Left renal pelvis (tissue), 4 donors: ENCODE measurements at places on chromosomes 1 and 21. TPM values are rescaled to one million over a fixed set of nuclear protein-coding genes. Genes with fewer than 3 reads are reported as not detected.
A peak's percentile ranks its signal among the peaks of the same experiment; 100 is the strongest.

GRCh38 chr21:43596616-43597015, 62.7 kb downstream of the HSF2BP start:
- DNase-seq = no peak

DNA sequence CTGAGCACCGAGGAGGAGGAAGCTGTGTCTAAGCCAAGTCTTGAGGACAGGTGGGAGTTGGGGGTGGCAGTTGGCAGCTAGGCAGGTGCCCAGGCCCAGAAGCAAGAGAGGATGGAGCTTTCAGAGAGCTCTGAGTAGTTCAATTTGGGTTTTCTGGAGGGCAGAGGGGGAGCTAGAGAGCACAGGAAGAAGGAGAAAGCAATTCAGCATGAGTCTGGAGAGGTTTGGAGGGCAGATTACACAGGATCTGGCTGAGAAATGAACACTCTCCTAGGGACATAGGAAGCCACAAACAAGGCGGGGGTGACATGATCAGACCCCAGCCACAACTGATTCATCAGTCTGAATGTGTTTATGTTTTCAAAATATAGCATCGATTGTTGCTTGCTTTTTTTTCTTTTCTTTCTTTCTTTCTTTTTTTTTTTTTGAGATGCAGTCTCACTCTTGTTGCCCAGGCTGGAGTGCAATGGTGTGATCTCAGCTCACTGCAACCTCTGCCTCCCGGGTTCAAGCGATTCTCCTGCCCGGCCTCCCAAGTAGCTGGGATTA, 23.8 kb downstream of the PTPRF start:
- no peak for DNase-seq

- DNase-seq = no peak
Measured at GRCh38 chr1:79575424-79575823, 568.9 kb upstream of the ADGRL4 start.

DNA sequence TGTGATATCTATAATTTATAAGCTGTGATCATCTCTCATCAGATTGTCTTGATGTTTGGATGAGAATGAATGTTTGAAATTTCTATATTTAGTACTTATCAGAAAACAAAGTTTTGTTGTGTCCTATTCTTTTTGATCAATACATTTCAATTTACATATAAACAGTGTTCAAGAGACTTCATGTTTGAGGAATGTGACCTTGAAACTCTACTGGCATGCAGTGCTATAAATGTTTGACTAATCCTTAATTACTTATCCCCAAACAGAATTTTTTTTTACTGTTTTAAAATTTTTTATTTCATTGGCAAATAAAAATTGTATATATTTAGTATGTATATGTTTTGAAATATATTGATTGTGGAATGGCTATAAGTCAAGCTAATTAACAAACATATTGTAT, 1.5 kb upstream of the PRKAA2 start:
- no peak for DNase-seq

DNA sequence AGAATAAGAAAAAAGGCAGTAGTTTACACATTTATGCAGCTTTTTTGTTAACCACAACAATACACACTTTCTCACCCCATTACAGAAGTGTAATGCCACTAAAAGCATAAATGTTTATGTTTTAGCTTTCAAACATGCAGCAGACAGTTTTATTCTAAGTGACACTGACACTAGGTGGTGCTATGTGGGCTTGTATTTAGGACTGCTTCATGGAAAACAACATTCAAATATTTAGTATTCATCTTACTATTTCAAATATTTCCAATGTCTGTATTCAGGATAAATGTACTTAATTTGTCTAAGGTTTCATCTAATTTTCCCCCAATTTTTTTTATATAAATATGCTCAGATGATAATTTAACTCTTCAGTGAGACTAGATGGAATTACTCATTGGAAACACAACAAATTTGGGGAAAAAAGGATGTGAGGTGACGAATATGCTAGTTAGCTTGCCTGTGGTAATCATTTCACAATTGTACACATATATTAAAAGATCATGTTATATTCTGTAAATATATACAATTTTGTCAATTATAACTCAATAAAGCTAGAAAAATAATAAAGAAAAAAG, 71.4 kb downstream of the USP1 start:
- no peak for DNase-seq

GRCh38 chr1:247297263-247298123, 34.2 kb downstream of the ZNF496 start:
- DNase-seq = no peak

The DEGS1 gene
- 50.4 TPM for polyA plus RNA-seq

GRCh38 chr1:93061895-93062792, 16.9 kb upstream of the MTF2 start:
- DNase-seq = no peak

GRCh38 chr21:26732432-26733221, 112.6 kb downstream of the ADAMTS1 start:
- DNase-seq = no peak

DNA sequence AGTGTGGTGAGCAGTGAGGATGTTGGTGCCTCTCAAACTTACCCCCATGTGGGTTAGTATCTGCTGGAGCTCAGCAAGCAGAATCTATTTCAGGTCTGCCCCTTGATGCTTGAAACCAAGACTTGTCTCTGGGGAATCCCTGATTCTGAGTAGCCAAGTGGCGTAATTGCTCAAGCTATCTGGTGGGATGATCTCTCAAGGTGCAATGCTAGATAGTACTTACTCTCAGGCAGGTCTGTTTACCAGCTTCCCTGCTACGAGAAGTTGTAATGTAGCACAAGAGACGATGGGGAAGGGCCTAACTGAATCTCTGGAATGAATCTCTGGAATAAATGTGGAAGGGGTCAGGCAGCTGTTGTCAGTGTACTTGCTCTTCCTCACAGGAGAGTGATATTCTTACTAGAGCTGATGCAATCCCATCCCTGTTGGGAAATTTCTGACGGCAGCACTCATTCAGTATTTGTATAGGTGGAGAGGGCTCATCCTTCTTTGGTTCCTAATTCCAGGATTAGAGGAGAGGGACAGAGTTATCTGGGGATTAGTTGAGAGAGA, 65.4 kb downstream of the MACF1 start:
- no peak for DNase-seq

The RGS4 gene
- polyA plus RNA-seq = 19.3 TPM

GRCh38 chr1:247373721-247374141, 42.1 kb upstream of the ZNF496 start:
- no peak for DNase-seq

- DNase-seq = no peak
Measured at GRCh38 chr1:8410791-8411190, 92.9 kb downstream of the SLC45A1 start.

The KLHDC7A gene
- 12.7 TPM for polyA plus RNA-seq

The VSIG8 gene
- polyA plus RNA-seq = not detected

The SMIM11 gene
- 7.6 TPM for polyA plus RNA-seq

The BEND5 gene
- polyA plus RNA-seq = 23.8 TPM

- DNase-seq = no peak
Measured at GRCh38 chr1:229871078-229871676, 195.9 kb upstream of the GALNT2 start.

DNA sequence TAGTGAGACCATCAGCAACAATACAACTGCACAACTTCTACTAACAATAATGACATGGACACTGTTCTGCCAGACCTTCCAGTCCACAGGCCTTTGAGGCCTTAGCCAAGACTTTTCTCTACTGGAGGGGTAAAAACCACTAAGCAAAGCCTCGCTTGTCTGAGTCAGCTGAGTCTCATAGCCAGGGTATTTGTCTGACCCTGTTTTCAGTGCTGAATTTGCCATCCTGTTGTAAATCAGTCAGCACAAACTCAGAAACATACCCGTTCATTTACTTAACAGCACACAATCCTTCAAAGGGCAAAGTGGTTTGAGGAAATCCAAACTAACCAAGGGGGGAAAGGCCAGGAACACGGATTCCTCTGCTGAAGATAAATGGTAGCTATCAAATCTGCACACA, 537.8 kb downstream of the SMYD3 start:
- no peak for DNase-seq

- DNase-seq = no peak
Measured at GRCh38 chr1:183075861-183076260, 52.6 kb downstream of the LAMC1 start.

DNA sequence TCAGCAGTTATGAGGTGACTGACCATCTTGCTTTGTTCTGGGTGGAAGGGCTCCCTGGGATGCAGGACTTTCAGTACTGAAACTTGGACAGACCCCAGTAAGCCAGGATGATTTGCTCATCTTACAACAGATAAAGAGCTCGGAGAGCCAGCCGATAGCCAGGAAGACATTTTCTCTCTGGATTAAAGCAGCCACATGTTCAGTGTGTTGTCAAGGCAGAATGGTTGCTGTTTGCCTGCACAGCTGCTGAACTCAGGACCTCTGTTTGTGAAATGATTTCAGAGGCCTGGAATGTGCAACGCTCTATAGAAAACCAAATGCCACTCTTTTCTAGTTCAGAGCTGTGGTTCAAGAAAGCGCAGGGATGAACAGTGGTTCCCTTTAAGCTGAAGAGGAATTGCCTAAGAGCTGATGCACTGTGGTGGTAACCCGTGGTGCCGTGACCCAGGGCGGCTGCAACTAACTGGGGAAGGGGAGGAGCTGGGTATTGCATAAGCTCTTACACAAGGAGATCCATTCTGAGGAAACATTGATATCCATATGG, 40.7 kb downstream of the CASQ2 start:
- peak; percentile 46 for DNase-seq

DNA sequence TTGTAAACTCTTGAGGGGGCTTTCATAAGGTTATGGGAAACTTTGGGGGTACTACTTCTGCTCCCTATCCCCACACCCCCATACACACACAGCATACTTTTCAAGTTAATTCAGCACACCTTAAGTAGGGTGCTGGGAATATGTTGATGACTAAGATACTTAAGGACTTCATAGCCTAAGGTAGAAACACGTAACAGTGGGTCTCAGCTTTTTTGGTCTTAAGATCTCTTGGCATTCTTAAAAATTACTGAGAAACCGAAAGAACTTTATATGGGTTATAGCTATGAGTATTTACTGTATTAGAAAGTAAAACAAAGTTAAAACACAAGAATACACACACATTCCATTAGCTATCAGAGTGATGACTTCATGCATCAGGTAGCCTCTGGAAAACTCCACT, 2.1 kb downstream of the OTUD3 start:
- no peak for DNase-seq

DNA sequence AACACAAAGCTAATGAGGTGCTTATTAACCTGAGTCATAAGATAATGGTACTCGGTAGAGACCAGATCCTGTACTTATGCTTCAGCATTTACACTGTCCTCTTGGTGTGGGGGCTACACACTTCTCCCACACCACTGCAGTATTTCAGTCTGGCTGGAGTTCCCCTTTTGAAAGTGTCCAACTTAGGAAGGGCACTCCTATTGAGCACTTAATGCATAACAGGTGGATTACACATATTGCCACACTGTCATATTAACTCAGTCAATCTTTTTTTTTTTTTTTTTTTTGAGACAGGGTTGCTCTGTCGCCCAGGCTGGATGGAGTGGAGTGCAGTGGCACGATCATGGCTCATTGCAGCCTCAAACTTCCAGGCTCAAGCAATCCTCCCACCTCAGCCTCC, 1.5 kb downstream of the GPATCH4 start:
- DNase-seq = no peak

GRCh38 chr1:6467744-6468688, 2.0 kb upstream of the TNFRSF25 start:
- DNase-seq = no peak

GRCh38 chr1:154407198-154408091, 2.3 kb downstream of the IL6R start:
- no peak for DNase-seq

GRCh38 chr1:245718123-245718522, 563.3 kb downstream of the KIF26B start:
- DNase-seq = no peak

The ATP6V1G3 gene
- polyA plus RNA-seq = 4.9 TPM

The TNNT2 gene
- polyA plus RNA-seq = 18.9 TPM

DNA sequence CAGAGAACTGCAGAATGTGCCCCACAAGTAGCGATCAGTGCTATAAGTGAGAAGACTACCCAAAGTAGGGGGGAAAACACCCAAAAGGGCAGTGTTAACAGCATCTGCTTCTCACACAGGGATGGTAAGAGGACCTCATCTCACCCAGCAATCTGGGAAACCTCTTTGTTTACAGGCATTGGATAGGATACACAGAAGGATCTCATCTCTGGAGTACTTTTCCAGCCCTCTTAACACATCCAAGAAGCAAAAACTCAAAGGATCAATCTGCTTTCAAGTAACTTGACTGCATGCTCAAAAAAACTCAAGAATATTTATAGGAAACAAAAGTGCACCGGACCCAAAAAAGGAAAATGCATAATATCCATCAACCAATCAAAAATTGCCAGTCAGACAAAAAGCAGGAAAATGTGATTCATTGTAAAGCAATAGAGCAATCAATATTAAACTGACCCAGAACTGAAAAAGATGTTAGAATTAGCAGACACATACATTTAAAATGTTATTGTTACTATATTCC, 311.0 kb upstream of the CXADR start:
- no peak for DNase-seq

GRCh38 chr1:60222360-60223115, 149.0 kb upstream of the C1orf87 start:
- no peak for DNase-seq

GRCh38 chr1:214022229-214022791, 34.5 kb downstream of the PROX1 start:
- no peak for DNase-seq
